ENCODE measurements at places on chromosomes 5 and 9.

- DNase-seq: no peak
Observed at GRCh38 chr5:119745976-119746375, 116.6 kb downstream of the FAM170A start.

DNA sequence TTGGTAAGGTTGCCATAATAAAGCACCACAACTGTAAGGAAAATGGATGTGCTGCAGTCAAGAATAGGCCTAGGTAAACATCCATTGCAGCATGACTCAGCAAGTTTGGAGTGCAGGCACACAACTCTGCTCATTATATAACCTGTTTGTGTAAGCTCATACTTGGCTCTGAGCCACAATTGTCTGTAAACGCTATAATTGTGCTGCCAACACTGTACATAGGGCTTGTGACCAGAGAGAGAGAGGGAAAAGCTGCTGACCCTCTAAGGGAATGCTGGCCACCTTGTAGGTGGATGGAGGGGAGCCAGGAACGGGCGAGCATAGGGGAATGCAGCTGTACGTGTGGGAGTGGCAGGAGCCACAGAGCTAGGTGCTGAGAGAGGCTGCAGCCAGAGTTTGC is 2186.5 kb upstream of the ACO1 start:
- no peak for DNase-seq

DNA sequence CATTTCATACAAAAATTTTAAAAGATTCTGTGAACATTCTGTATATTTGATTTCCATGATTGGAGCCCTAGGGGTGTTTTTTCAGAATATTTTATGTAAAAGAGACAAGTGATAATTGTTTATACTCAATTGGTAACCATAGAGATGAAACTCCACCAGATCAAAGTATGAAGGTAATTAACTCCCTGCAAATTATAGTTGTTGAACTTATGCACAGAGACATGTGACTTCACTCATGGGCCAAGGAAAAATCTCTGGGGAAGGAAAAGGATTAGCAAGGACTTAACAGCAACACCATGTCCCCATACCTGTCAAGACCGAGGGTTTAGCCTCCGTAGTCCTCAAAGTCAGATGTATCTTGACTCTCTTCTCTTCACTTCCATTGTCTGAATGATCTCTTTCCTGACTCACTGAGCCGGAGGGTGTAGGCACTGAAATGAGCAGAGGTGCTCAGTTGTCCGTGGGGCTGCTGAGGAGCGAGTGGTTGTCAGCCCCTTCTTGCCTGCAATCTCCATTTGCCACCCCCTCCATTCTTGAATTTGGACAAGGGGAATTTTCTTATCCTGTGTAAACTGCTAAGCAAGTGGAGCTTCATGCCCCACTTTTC is 17.5 kb upstream of the CXCL14 start:
- DNase-seq: no peak

DNA sequence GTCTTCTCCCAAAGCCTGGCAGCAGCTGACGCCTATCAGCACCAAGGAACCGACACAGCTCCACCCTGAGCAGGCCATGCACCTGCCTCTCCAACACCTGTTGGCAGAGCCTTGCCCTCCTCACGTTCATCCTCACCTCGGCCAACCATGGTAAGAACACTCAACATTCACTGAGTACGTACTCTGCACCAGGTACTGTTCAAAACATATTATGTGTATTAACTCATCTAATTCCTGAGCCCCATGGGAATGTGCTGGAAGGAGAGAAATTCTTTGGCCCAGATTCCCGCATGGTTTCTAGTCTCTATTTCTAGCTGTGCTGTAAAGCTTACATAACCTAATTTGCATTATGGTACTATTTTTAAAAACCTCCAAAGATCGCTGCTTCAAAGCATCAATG is 86.1 kb downstream of the GPR21 start:
- DNase-seq: no peak

DNA sequence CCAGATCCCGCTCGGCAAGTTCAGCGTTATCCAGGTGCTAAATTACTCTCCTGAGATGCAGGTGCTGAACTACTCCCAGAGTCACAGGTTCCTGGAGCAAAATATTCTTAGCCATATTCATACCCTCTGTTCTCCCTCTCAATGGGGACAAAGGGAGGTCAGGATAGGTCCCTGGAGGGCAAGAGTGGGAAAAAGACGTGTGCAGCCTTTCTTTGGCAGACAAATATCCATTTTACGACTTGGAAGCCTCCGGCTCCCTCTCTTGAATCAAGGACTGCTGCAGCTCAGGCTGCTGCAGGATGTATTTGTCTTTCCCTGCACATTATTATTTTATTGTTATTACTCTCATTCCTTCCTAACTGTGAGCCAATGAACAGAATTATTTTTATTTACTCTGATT is 590.2 kb downstream of the NR2F1-AS1 start:
- no peak for DNase-seq

DNA sequence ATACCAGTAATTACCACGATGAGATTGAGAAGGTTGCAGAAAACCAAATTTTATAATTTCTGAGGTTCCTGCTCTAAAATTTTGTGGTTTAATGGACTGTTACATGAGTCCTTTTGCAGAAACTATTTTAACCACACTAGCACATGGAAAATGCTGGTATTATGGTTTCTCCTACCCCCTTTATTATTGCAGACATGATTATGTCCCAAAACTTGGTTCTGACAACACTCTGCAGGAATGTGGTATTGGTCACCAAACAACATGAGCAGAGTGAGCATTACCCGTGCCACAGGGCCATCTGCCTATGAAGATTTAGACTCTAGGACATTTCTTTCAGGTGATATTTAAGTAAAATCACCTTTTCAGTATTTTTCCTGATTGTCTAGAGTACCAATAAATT is 2.8 kb upstream of the ECM2 start:
- DNase-seq: no peak

DNA sequence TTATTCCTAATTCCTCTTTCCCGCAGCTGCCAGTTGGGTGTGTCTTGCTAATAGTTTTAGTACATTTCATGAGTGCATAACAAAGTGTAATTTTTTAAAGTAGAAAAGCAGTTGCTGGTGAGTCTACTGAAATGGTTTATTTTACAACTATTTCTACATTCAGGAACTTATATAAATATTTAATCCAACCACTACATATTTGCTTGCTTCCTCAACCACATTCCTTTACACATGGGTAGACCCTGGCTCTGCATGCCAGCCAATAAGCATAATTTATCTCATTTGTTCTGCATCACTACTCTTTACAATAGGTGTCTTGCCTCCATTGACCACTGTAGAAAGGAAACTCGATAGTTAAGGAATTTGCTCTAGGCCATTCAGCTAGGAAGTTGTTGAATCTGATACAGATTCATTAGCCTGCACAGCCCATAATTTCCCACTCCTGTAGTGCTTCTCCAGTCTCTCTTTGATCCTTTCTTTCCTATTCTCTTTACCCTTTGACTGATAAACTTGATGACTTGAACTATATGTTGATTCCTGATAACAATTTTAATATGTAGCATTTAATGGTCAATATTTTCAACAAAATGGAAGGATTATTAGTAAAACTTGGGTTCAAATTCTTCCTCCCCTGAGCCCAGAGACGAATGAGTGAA is 342.5 kb upstream of the ACTBL2 start:
- no peak for DNase-seq

- DNase-seq: no peak
Observed at GRCh38 chr9:109639674-109640579, 140.1 kb upstream of the PALM2AKAP2 start.

- no peak for DNase-seq
Observed at GRCh38 chr9:75358846-75359245, 270.5 kb downstream of the OSTF1 start.

All from muscle of arm (tissue), 14 donors.